NCI-H460 (cell line): ENCODE measurements at places on chromosomes 1 and 21. TPM values are rescaled to one million over a fixed set of nuclear protein-coding genes. Genes with fewer than 3 reads are reported as not detected.

Gene OR2W3
- total RNA-seq: not detected in 2 replicates

GRCh38 chr1:202266061-202266765 lies 72.6 kb downstream of the LGR6 start:
- DNase-seq: no peak

Gene GOLT1A
- not detected in 2 replicates for total RNA-seq

Gene TMEM125
- not detected in 2 replicates for total RNA-seq

Gene MUL1
- 9.7 and 12.0 TPM in 2 replicates for total RNA-seq

Gene FMO2
- total RNA-seq: not detected in 2 replicates
